AG04450 (cell line): ENCODE measurements at places on chromosomes 3 and 15. TPM values are rescaled to one million over a fixed set of nuclear protein-coding genes. Genes with fewer than 3 reads are reported as not detected.

ZNF80 gene
- not detected in 2 replicates for polyA plus RNA-seq

DNA sequence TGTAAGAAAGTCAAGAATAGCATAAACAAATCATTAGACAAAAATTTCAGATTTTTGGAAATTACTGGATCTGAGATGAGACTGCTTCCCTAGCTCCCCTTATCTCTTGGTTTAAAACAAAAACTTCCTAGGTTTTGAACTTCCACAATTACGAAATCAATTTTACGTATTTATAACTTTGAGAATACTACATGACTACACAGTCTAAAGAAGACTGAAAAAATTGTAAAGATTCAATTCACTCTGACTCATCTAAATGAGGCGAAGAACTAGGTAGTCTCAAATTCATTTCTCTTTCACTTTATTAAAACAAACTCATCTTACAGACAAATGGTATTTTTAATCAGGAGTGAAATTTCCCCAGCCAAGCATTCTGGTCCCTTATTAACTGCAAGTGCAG, 10.3 kb downstream of the CCDC54 start:
- no peak for DNase-seq

DNA sequence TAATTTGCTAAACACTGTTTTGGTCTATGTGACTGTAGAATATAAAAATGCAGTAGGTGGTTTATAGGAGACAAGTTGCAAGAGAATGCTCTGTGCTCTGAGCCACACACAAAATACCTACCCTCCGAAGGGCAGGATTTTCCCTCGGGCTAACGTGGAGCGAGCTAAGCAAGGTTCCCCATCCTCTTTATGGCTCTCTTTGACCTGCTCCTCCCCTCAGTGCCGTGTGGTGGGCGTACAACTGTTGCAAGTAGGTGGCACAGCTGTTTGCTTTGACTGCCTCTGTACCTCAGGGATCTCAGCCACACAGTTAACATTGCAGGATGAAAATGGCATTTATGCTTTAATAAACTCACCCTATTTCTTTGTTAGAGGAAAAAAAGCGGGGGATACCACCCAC, 339.1 kb downstream of the SATB1 start:
- no peak for DNase-seq

- no peak for DNase-seq
Observed at GRCh38 chr3:56884387-56884786, 82.6 kb upstream of the ARHGEF3 start.

- DNase-seq, result no peak
Observed at GRCh38 chr3:12462159-12462947, 21.9 kb upstream of the TSEN2 start.

DNA sequence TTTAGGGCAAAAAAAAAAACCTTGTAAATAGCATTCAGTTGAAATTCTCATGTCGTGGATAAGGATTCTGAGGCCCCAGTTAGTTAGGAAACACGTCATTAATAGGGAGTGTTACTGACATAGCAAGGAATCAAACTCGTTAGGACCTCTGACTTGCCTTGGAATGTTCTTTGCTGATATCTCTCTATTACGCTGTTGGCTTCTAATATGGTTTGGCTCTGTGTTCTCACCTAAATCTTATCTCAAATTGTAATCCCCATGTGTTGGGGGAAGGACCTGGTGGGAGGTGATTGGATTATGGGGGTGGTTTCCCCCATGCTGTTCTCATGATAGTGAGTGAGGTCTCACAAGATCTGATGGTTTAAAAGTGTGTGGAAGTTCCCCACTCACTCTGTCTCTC, 40.3 kb downstream of the CHL1 start:
- no peak for DNase-seq

DNA sequence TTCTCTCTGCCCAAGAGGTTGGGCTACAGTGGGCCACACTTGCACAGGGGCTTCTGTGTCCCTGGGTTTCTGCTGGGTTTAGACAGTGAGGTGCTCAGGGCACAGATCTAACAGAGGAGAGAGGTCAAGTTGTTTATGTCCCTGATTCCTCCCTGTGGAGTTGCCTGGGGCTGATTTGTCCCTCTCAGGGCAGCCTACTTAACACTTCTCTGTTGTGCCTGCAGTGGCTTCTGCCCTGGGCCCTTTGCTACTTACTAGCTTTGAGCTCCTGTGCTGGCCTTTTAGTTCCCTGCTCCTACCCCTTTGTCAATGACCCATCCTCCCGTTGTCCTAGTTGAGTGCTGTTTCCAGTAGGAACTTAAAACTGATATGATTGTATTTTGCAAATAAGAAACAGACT, 114.0 kb upstream of the RGMA start:
- no peak for DNase-seq

SAMMSON gene
- not detected in 2 replicates for polyA plus RNA-seq

- peak; percentile 7 for DNase-seq
Observed at GRCh38 chr3:63877737-63878393, 14.2 kb downstream of the ATXN7 start.

DNA sequence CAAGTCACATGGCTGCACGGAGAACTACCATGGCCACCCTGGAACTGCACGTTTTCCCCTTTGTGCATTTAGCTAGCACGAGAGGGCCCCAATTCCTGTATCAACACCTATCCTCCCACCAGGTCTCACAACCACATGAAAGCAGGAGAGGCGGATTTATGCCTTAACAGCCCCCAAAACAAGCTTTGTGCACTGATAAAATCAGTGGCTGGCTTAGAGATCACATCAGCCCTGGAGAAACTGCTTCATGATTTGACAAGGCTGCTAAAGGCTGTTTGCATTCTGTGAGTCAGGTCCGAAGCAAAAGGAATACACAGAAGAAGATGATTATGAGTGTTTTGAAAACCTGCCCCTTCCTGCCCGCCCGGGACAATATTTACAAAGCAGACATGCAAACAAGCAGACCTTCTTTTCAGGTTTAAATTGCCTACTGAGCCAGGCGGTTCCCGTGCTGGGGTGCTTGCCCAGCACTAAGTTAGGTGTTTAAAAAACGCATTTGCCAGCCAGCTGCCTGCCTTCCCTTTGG, 25.9 kb downstream of the CEMIP start:
- no peak for DNase-seq

RTP2 gene
- not detected in 2 replicates for polyA plus RNA-seq

GRCh38 chr3:127785711-127786265, 36.5 kb downstream of the MGLL start:
- no peak for DNase-seq

DNA sequence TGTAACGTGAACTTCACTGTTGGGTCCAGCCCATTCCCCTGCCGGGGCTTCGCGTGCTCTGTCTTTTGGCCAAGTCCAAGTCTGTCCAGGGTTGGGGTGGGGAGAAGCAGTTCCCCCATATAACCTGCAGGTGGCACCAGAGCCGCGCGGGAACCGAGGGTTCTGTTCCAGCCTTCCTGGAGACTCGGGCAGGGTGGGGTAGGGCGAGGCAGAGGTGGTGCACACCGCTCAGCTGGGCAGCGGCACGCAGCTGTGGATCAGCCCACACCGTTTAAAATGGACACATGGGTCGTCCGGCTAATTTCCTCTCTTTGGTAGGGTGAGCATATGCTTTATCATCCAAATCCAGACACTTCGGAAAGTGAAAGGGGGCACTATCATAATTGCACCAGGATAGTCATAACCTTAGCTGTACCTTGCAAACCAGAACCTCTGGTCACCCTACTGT, 118.1 kb downstream of the TBC1D2B start:
- DNase-seq, result peak; percentile 20

GRCh38 chr15:78680431-78681075, 39.5 kb upstream of the CHRNB4 start:
- no peak for DNase-seq

GRCh38 chr15:99550077-99550476, 15.7 kb upstream of the MEF2A start:
- no peak for DNase-seq

DNA sequence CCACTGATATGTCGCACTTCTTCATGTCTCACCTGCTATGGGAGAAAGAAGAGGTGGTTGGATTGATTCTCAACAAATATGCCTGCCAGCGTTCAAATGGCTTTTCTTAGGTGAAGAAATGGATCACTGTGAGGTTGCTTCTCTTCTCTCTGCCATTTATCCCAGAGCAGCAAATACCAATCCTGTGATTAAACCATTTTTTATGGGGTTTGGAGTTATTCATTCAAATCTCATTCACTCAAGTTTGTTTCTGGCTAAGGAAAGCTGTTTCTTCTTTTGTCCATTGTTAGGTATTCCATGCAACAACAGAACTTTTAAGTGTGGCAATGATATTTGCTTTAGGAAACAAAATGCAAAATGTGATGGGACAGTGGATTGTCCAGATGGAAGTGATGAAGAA, 12.2 kb upstream of the C3orf52 start:
- DNase-seq, result no peak

CCR8 gene
- not detected in 2 replicates for polyA plus RNA-seq
